GM12878 (cell line): ENCODE measurements at places on chromosomes 2 and 18.

DNA sequence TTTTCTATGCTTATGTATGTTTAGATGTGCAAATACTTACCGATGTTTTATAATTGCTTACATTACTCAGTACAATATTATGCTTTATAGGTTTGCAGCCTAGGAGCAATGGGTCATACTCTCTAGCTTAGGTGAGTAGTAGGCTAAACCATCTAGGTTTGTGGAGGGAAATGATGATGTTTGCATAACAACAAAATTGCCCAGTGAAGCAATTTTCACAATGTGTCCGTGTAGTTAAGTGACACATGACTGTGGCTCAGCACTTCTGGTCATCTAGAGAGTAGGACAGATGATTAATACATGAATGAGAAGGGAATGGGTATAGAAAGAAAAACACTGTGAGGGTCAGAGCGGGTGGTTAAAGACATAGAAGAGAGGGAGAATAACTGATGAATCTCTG is 2116.2 kb upstream of the PIK3C3 start:
- DNase-seq = no peak

DNA sequence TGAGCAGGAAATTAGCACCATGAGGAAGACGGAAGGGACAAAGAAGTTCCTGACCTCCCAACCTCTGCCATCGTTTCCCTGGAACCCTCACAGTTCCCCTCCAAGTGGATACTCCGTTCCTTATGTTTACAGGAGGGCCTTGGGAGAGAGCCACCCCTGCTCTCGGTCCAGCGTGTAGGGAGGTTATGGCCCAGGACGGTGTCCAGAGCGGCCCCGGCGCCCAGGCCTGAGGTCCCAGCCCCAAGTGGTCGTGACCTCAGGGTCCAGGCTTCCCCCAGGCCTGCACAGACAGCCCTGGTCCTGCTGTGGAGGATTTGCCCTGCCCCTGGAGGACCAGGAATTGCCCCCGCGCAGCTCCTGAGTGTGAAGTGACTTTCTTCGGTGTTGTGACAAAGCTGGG is 61.8 kb upstream of the RBM44 start:
- DNase-seq = no peak

DNA sequence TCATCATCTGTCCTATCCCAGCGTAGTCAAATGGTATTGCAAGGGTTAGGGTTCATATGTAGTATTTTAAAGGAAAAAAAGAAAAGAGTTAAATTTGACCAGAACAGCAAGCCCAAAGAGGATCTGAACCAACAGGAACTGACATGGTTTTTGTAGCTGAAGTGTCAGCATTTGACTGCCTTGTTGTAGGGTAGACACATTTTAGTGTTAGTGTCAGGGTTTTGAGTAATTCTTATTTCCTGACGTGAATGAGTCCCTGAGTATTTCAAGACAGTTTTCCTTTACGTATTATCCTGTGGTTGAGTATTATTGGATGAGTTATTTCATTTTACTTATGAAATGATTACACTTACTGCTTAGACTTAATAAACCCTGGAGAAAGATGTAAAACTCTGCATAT is 173.3 kb upstream of the ZEB2 start:
- DNase-seq = no peak

DNA sequence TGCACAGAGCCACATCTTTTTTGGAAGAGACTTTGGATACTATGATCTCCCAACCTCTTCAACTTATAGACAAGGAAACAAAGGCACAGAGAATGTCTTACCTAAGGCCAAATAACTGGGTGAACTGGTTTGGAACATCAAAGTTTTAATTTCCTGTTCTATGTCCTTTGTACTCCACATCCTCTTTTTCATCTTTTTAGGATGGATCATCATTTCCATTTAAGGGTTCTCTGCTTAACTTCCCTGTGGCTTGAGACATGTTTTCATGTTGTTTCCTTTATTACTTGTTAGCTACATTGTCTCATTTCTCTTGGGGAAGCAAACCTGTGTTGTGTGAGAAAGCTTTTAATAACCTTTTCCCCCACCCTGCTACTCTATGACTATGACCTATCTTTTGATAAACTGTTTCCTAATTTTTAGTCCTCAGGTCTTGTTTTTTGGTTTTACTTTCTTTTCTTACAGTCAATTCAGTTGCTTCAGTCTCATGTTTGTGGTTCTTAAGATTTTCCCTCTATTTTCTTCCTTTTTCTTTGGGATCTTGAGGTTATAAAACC is 22.5 kb upstream of the RMND5A start:
- DNase-seq = no peak

DNA sequence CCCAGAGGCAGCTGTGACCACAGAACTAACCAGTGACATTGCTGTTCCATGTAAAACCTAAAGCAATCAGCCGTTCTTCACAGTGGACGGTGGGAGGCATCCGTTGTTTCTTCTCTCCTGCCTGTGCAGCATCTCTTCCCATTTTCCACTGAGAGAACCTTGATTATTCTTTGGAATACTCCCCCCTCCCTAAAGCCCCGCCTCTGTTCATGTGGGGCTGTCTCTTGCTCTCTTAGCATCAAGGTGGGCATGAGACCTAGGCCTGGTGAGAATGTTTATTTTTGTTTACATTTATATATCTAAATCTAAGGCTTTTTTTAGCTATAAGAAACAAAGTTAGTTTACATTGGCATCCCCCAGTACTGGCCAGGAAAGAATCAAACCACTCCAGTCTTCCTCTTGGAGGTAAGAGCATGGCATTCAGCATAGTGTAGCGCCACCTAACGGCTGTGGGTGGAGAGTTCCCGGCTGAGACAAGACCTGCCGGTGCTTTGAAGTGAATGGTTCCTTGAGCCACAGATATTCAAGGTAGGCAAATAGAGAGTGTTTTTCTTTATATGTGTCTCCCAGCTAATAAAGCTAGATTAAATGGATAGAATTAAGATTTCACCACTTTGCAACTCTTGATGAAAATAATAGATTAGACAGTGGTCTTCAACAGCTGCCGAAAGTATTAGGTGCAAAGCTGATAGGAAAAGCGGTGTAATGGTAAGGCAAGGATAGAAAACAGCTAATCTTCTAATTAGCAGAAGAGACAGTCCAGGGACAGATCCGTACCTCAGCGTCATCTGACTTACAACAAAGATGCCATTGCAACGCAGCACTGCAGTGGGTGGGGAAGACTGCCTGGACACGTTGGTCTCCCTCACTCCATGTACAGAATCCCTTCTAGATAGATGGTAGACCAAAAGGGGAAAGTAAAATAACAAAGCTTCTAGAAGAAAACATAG is 219.6 kb upstream of the RAB12 start:
- no peak for DNase-seq

- no peak for DNase-seq
These were observed 22.4 kb downstream of the MAL start for GRCh38 chr2:95047629-95048510.

DNA sequence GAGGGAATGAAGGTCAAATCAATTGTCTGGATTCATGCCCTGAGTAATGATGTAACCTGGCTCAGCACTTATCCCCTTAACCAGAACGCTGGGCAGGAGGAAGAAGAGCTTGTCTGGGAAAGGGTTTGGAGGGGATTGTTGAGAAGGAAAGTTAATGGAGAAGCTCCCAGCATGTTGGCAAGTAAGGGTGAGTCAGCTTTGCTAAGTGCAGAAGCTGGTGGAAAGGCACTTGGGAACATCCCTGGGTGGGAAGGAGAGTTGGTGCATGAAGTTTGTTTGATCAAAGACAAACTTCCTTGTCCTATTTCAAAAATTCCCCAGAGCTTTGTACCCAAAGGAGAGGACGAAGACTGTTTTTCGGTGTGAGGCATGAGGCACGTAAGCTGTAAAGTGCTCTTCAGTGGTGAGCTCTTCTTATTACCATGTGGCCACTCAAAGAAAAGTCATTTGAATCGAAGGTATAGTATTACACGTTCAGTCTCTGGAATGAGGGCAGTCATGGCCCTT is 17.6 kb upstream of the DAW1 start:
- no peak for DNase-seq

DNA sequence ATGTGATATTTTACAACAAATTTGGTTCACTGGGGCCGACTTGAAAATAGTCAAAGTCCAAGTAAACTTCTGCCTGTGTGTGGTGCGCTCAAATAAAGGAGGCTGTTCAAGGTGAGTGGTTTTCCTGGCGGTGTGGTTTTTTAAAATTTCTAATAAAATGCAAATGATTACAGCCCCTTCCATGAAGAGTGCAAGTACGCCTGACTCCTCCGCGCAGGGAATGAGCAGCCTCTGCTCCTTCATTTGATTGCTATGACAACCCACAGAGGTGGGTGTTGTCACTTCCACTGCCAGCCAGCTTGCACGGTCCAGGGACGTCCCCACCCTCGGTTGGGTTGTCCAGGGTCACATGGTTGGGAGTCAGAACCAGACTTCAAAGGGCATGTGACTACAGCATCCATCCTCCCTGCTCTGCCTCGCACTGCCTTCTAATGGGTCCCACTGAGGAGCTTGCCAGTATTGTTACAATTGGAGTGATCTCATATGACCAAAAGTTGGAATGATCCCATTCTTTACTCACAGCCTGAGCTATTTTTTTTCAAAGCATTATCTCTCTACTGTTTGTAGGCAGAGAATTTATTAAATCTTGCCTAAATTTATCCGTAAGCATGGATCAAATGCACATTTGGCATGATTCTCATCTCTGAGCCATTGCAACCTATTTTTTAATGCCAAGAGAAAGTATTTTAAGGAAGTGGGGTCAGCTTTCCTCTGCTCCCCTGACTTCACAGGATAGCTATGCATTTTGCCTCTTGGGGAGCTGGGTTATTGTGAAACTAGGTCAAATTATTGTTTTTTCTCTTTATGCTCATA is 121.3 kb downstream of the AGAP1 start:
- no peak for DNase-seq

- no peak for DNase-seq
These were observed 557.3 kb upstream of the ZNF804A start for GRCh38 chr2:184041077-184041476.

- DNase-seq = no peak
These were observed 80.2 kb upstream of the BCL11A start for GRCh38 chr2:60633615-60634014.

GRCh38 chr18:1370552-1370951 is 465.9 kb downstream of the ADCYAP1 start:
- no peak for DNase-seq

DNA sequence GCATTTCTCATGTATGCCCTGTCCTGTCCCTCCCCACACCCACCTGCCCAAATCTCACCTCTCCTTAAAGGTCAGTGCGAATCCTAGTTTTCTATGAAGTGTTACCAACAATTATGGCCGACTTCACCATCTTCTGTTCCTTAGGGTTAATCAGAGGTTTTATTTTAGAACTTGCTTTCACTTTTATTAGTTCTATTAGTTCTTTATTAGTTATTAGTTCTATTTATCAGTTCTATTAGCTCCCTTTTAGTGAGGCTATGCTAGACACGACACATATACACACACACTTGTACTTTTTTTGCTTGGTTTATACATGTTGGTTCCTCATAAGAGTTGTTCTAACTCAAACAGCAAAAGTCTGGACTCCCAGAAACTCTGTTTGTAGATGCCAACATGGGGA is 176.8 kb upstream of the MSH6 start:
- DNase-seq = no peak

DNA sequence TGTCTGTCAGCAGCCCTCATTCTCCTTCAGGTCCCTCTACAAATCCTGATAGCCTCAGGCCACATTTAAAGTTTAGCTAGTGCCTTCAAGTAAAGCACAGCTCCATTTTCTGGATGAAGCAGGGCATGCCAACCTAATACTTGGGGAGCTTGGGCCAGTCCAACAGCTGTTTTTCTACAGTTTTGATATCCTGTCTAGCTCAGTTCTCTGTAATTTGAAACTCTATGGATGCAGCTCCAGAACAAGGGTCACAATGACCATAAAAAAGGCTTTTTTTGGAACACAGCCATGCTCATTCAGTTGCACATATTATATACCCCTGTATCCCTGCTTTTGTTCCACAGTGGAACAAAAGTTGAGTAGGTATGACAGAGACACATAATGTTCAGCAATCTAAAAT is 373.5 kb downstream of the SUCLG1 start:
- no peak for DNase-seq

GRCh38 chr2:106960683-106961161 is 74.8 kb upstream of the ST6GAL2 start:
- no peak for DNase-seq
